ENCODE measurements at places on chromosomes 7 and 10.

DNA sequence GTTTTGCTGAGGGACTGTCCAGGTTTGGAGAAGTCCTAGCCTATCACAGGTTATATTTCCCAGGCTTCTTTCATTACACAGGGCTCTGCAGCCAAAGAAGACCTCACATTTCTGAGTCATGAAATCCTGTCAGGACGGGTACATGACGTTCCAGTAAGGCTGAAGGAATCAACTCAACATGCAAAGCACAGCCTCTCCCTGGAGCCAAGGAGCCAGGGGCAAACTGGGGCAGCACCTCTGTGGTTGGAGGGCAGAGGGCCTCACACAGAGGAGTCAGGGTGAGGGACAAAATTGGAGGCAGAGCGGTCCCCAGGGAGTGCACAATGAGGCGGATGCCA lies 116.3 kb upstream of the GDF10 start:
- no peak for DNase-seq

DNA sequence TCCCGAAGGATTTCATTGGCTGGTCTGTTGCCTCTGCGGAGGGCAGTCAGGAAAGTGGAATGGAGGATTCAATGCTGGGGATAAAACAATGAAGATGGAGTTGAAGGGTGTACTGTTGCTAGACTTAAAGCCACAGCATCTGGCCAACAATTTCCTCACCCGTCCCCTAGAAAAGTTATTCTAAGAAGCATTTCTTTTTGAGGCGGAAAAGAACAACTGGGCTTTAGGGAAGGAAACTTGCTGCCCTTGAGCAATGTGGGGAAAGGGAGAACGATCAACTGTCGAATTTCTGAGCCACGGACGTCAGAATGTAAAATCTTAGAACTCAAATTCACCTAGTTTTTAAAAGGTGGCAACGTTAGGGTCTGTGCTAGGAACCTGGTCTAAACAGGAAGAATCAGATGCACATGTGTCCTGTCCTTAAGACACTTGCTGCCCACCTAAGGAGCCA lies 664 bp downstream of the FMC1 start:
- no peak for DNase-seq

DNA sequence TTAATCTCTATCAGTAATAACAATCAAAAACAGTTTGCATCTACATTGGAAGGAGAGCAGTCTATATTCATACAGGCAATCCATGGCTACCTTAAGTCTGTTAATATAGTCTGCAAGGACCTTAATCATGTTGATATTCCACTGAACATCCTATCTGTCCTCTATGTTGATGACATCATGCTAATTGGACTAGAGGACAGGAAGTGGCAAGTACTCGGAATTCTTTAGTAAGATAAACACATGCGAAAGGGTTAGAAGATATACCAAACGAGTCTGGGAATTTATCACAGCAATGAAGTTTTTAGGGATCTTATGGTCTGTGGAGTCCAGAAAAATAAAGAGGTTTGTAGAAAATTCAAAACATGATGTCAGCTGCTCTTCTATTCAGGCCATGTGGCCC lies 11.3 kb upstream of the SAMD9L start:
- DNase-seq, result no peak

GRCh38 chr7:143280160-143280559 lies 4.6 kb upstream of the TMEM139 start:
- no peak for DNase-seq

GRCh38 chr10:46284286-46285229 lies 2.2 kb upstream of the ANTXRL start:
- DNase-seq, result peak; percentile 85

Measured in T-helper 2 cell treated with Interferon-gamma antibody and Interleukin-4, amounts not matched to agents 5 μg/mL and 100 μg/mL, for 36 hours (primary cell).